ENCODE measurements at places on chromosomes 2 and 18.

DNA sequence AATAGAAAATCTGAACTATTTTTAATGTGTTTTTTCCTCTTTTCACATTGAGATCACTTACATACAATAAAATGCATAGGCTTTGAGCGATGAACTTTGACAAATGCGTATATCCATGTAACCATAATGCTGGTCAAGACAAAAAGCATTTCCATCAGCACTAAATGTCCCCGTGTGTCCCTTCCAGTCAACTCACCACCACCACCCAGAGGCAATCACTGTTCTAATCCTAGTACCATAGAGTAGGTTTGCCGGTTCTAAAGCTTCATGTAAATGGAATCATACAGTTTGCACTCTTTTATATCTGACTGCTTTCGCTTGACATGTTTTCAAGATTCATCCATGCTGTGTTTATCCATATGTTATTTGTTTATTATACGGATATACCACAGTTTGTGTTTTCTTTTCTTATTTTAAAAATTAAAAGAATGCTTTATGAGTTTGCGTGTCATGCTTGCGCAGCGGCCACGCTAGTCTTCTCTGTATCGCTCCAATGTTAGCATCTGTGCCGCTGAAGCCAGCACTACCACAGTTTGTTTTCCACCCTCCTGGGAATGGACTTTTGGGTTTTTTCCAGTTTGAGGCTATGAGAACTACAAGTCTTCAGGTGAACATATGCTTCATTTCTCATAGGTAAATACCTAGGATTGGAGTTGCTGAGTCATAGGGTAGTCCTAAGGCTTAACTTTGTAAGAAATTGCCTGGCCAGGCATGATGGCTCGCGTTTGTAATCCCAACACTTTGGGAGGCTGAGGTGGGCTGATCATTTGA, 197.5 kb upstream of the CHAC2 start:
- DNase-seq = no peak

- no peak for DNase-seq
Measured at GRCh38 chr2:127027715-127028114, 79.2 kb downstream of the BIN1 start.

- DNase-seq = no peak
Measured at GRCh38 chr2:165164201-165164600, 39.6 kb downstream of the SCN3A start.

- no peak for DNase-seq
Measured at GRCh38 chr2:3169106-3169870, 208.3 kb downstream of the EIPR1 start.

DNA sequence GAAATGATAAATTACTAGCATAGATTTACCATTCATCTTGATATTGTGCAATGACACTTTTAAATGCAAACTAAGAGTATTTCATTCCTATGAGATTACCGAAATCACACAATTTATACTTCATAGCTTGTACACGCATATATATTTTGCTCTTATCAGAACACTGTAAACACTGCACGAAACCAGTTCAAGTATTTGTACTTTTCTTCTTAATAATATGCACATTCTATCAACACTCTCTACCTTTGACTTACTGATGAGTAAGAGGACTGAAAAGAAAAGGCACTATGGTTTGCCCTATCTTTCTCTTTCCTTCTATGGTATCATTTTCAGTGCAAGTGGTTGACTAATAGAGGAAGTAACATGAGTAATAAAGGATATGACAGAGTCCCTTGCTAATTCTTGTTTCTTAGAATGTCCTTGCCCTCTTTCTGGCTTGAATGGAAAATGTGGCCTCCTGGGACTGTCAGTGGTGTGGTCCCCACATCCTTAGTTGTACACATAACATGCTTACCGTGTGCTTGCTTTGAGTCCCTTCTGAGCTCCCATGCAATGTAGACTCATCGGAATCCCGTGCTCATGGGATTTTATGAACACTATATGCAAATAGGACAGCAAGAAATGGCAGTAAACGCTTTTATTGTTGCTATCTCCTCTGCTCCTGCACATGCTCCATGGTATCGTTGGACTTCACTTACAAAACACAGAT, 363.5 kb upstream of the TNP1 start:
- peak; percentile 42 for DNase-seq

DNA sequence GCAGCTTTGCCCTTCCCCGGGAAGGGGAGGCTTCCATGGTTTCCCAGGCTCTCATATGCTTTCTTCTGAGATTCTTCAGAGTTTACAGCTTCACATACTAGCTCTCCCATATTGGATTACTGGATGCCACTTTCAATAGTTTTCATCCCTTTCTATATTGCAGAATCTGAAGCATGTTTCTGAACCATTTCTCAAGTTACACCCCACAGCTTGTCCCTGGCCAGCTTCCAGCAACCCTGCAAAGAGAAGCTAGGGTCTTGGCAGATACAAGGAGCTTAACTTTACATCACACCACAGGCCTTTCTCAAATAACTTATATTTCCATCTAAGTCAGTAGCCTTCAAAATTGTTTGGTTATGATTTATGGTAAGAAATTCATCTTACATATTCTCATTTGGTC, 39.6 kb downstream of the LHCGR start:
- no peak for DNase-seq

DNA sequence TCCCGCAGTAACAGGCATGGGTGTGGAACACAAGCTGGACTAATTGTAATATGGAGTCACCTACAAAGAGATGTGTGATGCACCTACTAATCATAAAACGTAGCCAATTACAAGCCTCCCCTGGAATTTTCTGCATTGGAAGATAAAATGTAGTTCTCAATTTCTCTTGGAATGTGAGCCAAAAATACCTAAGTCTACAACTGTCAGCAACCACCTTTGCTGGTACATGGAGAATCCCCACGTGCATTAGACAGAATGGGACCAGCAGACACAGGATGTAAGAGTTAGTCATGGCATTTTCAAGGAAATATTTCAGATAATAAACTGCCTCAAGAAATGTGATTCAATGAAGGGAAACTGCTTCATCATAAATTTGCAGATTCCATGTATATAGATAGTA, 85.6 kb upstream of the DCC start:
- no peak for DNase-seq

DNA sequence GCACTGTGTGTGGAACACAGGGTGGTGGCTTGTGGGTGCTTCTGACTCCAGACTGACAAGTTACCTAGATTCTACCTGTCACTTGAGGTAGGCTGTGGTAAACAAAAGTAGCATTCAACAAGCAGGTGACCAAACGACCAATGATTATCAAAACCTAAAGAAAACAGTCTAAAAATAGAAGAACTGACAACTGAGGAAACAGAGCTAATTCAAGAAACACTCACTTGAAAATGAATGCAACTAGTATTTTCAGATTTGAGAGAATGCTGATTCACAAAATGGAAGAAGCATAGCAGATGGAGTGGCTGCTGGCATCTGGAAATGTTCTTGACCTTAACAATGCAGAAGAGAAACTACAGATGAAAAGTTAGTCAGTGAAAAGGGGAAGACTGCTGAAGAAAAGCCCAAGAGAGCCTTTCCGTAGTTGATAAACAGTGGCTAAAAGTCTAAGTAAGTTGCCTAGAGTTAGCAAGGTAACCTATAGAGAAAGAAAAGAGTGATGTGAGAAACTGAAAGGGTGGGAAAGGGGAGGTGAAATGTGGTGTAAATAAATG, 170.4 kb downstream of the NCK2 start:
- DNase-seq = no peak

- DNase-seq = no peak
Measured at GRCh38 chr2:129192117-129192516, 787.3 kb upstream of the RAB6C start.

DNA sequence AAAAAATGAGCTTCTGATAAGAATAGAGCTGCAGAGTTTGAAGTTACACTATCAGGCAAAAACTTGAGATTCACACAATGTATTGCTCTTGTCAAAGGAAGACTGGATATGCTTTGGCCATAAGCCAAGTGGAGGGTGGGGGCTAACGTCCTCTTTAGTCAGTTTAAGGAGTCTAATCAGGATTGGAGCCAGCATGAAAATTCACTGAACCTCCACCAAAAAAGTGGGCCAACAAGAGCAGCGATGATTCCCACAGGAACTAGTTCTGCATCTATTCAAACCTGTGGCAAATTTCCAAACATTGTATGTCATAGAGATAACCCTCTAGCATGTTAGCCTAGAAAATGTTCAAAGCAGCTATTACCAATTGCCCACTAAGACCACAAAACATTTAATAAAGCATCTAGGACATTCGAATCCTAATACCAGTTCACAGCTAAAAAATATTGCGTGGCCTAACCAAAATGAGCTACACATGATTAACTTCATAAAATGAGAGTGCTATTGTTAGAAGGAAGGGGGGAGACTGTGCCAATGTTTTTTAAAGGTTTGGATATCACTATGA, 43.5 kb upstream of the TMEM247 start:
- DNase-seq = no peak

- no peak for DNase-seq
Measured at GRCh38 chr2:84896567-84896966, 8.9 kb upstream of the TMSB10 start.

DNA sequence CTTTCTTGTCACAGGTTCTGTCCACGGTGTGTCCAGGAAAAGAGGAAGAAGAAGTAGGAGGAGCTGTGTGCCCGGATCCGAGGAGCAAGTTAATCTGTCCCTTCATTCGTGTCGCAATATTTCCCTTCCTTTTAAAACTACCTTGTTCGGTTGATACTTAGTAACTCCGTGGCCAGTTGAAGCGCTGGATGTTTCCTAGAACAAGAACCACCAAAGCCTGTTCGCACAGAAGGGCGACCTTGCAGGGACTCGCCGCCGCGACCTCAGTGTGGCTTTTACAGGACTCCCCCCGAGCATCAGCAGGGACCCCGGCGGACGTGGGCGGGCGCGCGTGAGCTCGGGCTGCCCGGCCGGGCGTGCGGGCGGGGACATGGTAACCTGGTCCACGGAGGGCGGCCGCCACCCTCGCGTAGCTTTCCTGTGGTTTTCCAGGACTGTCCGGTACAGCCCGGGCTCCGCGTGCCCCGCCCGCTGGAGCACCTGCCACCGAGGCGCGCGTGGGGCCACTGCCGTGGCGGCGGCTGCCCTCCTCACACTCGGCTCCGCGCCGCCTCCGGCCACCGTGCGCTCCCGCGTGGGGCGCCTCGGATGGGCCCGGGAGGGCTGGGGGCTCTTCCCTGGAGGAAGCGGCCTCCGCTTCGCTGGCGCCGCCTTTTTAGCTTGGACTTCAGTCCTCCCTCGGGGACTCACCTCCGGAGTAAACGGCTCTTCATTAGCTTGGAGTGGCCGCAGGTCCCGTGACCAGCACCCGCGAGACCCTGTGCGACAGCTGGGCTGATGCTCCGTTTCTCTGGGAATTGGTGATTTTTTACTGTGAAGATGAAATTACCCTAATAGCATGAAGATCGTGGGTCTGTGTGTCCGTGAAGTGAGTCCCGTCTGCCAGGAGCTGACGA, 9.2 kb upstream of the D2HGDH start:
- no peak for DNase-seq

- no peak for DNase-seq
Measured at GRCh38 chr2:100419915-100420314, 2.4 kb upstream of the CHST10 start.

DNA sequence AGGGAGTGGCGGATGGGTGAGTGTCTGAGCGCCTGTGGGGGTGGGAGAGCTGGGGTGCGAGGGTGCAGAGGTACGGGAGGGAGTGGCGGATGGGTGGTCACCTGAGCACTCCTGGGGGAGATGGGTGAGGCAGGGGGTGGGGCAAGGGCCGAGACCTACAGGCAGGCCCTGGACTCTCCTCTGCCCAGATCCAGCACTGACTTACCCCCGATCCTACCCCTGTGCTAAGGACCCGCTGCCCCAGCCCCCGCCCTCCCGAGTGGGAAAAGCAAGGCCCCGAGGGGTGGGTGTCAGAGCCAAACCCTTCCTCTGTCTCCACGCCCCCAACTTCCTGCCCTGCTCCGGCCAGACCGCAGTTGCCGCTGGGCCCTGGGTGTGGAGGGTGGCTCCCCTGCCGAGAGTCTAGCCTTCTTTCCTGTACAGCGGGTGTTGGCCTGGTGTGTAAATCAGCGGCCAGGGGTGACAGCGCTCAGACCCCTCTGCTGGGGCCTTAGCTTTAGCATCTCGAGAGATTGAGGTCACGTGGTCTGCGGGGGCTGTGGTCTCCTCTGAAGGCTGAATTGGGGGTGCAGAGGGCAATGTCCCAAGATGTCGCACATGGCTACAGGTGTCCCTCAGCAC, 12.5 kb downstream of the BOK start:
- DNase-seq = no peak

DNA sequence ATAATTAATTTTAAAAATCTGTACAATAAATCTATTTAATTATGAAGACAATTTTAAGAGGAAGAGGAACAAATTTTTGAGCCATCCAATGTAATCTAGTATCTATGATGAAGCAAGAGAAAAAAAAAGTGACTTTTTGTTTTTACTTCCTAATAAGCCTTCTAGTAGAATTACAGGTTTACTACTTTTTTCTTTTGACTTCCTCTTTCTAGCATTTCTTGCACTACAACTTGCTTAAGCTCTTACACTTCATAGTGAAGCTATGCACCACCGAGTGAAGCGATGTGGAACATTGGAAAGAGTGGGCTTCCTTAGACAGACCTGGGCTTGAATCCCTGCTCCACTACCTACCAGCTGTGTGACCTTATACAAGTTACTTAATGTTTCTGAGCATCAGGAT, 2.1 kb downstream of the SERPINB2 start:
- no peak for DNase-seq

GRCh38 chr2:16650287-16651249, 15.1 kb downstream of the CYRIA start:
- no peak for DNase-seq

DNA sequence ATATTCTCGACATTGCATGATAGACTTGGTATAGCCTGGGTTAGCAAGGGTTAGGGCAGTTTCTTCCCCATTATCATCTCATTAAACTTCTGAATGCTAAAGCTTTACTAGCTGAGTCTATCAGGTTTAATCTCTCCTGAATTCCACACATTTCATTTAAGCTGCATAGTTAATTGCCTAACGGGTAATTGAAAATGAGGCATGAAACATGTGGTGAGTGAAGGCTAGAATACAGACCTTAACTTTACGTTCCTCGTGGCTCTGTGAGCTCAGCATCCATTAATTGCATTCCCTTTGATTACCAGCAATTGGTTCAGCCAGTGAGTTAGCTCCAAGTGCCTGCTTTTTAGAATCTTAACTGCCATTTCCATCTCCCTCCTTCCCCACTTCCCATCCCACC, 126.5 kb upstream of the MEX3C start:
- no peak for DNase-seq

DNA sequence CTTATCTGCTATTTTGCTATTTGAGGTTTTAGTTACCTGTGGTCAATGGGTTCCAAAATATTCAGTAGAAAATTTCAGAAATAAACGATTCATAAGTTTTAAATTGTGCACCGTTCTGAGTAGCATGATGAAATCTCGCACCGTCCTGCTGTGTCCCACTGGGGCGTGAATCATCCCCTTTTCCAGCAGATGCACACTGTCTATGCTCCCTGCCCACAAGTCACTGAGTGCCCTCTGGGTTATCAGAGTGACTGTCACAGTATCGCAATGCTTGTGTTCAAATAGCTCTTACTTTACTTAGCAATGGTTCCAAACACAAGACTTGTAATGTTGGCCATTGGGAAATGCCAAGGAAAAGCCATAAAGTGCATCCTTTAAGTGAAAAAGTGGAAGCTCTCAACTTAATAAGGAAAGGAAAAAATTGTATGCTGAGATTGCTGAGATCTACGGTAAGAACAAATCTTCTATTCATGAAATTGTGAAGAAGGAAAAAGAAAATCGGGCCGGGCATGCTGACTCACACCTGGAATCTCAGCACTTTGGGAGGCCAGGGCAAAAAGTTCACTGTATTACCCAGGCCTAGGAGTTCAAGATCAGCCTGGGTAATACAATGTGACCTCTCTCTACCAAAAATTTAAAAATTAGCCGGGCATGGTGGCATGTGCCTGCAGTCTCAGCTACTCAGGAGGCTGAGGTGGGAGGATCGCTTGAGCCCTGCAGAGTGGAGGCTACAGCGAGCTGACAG, 13.3 kb downstream of the COL4A3 start:
- no peak for DNase-seq

GRCh38 chr2:227188292-227188691, 23.9 kb downstream of the COL4A3 start:
- DNase-seq = no peak
